ENCODE measurements at places on chromosomes 4 and X.

GRCh38 chrX:53281321-53281822, at the start of gene IQSEC2:
TSS of gene IQSEC2 (minus strand) at chrX:53281584.
- DNase-seq: peak; percentile 83

- no peak for DNase-seq
Measured at GRCh38 chr4:74098427-74098994, 484 bp downstream of the CXCL2 start.

- no peak for DNase-seq
Measured at GRCh38 chr4:2732526-2732925, 23.6 kb downstream of the TNIP2 start.

GRCh38 chr4:10971800-10972401, 287.3 kb upstream of the CLNK start:
- DNase-seq: no peak

DNA sequence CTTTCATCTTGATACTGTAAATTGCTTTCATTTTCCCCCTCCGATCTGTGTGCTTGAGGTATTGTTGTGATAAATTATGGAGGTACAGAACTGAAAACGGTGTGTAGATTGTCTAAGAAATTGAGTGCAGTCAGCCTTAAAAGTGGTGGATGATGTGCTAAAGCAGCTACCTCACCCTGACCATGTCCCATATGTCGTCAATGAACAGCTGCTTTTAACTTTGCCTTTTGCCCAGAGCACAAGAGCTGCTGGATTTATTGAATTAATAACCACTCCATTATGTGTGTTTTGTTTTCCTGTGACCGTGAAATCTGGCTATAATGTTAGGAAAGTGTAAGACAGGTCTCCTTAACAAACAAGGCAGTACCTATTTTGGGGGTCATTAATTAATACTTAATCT, 581.9 kb upstream of the PITX2 start:
- DNase-seq: no peak

GRCh38 chr4:159946983-159947615, 844.2 kb downstream of the RAPGEF2 start:
- peak; percentile 66 for DNase-seq

Measured in fibroblast of skin of back (primary cell).